ENCODE measurements at places on chromosomes 1 and 21.

DNA sequence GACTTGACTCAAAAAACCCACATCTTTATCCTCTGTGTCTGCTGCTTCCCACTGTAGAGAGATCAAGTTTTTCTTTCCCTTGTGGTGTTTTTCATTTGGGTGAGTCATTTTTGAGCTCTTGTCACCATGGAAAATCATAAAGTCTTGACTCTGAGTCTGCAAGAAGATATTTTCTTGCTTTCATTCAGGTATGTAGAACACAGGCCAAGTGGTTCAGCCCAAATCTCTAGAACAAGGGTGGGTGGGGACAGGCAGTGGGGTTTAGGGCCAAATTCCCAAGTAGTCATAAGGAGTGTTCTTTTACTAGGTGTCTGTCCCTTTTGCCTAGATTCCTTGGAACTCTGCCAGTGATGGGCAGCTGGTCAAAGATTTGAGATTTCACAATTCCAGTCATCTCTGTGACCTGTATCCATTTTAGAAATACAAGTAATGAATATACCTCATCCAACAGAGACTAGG lies 21.5 kb upstream of the ARHGAP29 start:
- DNase-seq: peak; percentile 78

- no peak for DNase-seq
Measured at GRCh38 chr1:188367661-188368060, 1538.9 kb downstream of the PLA2G4A start.

GRCh38 chr1:245788269-245788668 lies 633.5 kb downstream of the KIF26B start:
- peak; percentile 92 for DNase-seq

DNA sequence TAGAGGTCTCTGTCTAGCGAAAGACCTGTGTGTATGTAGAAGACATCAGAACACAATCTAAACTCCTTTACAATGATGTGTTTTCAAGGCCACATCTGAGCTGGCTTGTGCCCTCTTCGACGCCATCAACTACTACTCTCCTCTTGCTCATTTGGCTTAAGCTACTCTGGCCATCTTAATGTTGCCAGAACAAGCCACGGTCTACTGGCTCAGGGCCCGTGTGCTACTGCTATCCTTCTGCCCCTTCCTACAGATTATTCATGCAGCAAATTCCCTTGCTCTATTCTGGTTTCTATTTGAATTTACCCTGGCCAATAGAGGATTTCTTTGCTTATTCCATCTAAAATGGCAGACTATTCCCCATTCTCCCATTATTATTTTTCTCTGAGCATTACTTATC lies 121.7 kb downstream of the ZZZ3 start:
- DNase-seq: no peak

DNA sequence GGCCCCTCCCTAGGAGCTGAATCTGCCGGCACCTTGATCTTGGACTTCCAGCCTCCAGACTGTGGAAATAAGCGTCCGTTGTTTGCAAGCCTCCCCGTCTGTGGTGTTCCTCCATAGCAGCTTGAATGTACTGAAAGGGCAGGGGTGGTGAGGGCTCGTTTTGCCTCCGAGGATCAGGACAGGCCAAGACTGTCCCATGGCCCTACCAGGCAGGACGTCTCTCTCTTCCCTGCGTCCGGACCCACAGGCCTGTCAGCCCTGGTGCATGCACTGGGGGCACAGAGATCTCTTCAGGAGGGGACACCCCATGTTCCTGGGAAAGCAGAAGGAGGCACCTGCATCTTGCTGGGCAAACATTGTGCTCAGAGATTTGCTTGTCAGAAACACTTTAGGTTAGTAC lies 156.3 kb upstream of the C1orf174 start:
- no peak for DNase-seq

DNA sequence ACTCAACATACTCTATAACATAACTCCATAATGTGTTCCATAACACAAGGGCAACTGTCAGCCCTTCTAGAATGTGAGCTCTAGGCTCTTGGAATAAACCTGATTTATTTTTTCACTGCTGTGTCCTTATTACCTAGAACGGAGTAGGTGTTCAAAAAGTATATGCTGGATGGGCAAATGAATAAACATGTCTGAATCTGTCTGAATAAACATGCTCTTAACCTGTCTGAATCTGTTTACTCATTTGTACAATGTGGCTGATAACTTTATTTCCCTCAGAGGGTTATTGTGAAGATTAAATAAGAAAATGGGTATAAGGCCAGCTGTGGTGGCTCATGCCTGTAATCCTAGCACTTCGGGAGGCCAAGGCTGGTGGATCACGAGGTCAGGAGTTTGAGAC lies 42.3 kb downstream of the AZIN2 start:
- no peak for DNase-seq

DNA sequence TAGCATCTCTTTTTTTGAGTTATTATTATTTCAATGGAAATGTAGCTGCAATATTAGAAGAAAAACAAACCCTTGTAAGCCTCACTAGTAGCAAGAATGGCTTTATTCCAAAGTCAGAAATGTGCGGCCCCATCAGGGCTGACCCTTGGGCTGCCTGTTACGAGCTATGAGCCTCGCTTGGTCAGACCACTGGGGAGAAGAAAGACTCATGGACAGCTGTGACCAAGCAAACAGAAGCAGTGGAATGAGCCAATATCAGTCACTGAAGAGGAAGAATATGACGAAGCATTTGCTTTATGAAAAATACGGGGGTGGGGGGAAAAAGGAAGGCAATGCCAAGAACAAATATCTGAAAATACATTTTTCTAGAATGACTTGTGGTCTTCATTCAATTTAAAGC lies 504.5 kb downstream of the LMO4 start:
- DNase-seq: no peak

DNA sequence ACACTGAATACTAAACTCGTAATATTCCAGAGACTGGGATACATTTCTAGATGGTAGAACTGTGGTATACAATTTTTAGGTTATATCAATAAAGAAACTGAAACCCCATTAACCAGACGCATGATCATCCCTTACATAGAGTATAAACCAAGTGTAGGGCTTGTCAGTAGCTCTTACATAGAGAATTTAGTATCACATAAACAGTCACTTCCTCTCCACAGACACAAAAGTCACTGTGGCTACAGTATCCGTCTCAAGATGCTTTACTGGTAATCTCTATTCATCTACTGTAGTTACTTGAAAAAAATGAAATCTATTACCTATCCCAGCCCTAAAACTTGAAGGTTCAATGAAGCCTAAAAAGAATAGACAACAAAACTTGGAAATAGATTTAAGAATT lies 252.3 kb upstream of the TMPRSS15 start:
- no peak for DNase-seq

GRCh38 chr21:44319407-44320065 lies 19.7 kb downstream of the CFAP410 start:
- no peak for DNase-seq

- DNase-seq: no peak
Measured at GRCh38 chr1:23667411-23667810, 24.2 kb upstream of the RPL11 start.

- DNase-seq: no peak
Measured at GRCh38 chr1:185317886-185318310, 855 bp upstream of the IVNS1ABP start.

GRCh38 chr1:43645461-43645860 lies 4.5 kb upstream of the KDM4A start:
- DNase-seq: no peak

DNA sequence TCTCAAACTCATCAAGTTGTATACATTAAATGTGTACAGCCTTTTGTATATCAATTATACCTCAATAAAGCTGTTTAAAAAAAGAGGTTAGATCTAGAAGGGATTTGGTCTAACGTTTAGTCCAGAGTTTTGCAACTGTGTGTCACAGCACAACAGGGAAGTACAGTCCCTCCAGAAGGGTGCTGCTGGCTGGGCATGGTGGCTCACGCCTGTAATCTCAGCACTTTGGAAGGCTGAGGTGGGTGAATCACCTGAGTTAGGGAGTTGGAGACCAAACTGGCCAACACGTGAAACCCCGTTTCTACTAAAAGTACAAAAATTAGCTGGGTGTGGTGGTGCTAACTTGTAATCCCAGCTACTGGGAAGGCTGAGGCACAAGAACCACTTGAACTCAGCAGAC lies 78.3 kb upstream of the HAO2 start:
- DNase-seq: no peak

GRCh38 chr1:180264595-180264994 lies 34.5 kb downstream of the LHX4 start:
- DNase-seq: no peak

- no peak for DNase-seq
Measured at GRCh38 chr1:192832492-192832891, 23.7 kb downstream of the RGS2 start.

DNA sequence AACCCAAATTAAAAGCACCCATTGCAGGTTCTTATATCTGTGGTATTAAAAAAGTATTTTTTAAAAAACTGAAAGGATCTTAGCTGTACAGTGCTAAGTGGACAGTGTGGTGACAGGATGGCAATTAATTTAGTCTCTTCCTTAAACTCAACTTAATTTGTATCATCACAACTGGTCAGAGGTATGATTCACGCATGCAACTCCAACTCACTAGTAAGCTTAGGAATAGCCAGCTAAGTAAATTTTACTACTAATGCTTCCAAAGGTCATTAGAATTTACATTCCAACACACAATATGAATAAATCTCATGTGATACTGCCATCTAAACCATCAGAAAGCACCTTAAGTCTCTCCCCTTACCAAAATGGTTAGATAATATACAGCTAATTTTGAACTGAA lies 35.4 kb downstream of the ENAH start:
- no peak for DNase-seq

GRCh38 chr1:161933592-161934588 lies 89.8 kb downstream of the OLFML2B start:
- DNase-seq: no peak

GRCh38 chr1:28341591-28341990 lies 12.8 kb downstream of the MED18 start:
- DNase-seq: no peak

DNA sequence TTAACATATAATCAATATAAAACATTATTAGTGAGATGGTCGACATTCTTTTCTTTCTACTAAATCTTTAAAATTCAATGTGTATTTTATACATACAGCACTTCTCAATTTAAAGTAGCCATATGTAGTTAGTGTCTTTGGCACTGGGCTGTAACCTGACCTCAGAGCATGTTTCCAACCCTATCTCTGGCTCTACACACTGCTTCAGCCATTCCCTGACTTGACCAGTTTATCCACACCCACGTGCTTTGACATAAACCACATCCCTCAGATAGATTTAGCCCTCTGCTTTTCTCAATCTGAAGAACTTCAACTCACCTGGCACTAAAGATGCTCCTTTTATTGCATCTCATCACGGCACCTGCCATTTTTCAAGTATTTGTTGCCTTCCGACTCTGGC lies 58.3 kb downstream of the RGS2 start:
- DNase-seq: no peak

DNA sequence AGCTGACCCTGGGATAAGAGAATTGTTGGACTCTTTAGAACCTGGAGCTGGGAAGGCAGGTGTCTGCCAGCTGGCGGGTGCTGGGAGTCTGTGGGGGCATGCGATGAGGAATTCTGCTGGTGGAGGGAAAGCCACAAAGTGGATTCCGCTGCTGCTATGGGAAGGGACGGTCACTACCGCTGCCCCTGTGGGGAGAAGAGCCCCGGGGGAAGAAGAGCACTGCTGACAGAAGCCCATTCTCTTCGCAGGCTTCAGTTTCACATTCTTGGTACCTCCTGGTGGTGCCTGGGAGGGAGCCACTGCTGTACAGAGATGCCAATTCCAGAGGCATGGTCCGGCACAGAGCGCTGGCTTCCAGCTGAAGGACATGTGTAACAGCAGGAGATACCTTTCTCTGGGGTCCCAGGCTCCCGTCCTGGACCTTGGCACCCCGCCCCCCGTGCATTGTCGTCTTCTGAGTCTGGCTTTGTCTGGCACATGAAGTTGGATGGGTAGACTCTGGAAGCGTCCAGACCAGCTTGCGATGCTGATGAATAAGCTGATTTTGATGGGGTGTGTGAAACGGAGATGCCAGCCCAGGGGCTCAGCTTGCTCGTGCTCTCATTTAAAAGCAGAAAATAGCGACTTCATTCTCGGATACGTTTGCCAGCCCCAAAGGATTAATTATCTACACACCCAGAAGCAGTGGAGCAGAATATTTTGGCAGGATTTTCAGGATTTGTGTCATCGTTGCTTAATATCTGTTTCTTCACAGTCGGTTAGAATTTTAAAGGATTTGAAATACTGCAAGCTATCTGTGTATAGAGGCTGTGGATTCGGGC lies 13.2 kb downstream of the PDXK start:
- peak; percentile 88 for DNase-seq

GRCh38 chr1:195738966-195739650 lies 869.1 kb downstream of the KCNT2 start:
- DNase-seq: no peak

GRCh38 chr1:3244025-3244926 lies 175.3 kb downstream of the PRDM16 start:
- DNase-seq: no peak

DNA sequence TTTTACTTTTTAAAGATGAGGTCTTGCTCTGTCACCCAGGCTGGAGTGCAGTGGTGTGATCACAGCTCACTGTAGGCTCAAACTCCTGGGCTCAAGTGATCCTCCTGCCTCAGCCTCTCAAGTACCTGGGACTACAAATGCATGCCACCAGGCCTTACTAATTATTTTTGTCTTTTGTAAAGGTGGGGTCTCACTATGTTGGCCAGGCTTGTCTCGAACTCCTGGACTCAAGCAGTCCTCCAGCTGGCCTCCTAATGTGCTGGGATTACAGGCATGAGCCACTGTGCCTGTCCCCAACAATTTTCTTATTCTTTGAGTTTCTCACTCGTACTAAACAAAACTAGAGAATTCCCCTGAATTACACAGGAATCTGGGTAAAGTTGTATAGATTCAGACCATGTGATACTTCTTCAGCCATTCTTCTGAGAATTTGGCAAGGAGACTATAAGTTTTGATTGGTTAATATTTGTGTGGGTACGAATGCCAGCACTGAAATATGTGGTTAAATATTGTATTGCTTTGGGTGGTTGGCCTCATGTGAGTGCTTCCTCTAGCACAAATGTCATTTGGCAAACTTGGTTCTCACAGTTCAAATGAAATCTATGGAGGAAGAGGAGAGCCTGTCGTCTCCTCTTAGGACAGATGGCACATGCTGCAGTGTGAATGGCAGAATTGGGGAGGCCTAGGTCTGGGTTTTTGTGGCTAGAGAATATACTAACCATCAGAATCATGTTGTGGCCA lies 104.9 kb downstream of the RUNX1 start:
- DNase-seq: no peak

DNA sequence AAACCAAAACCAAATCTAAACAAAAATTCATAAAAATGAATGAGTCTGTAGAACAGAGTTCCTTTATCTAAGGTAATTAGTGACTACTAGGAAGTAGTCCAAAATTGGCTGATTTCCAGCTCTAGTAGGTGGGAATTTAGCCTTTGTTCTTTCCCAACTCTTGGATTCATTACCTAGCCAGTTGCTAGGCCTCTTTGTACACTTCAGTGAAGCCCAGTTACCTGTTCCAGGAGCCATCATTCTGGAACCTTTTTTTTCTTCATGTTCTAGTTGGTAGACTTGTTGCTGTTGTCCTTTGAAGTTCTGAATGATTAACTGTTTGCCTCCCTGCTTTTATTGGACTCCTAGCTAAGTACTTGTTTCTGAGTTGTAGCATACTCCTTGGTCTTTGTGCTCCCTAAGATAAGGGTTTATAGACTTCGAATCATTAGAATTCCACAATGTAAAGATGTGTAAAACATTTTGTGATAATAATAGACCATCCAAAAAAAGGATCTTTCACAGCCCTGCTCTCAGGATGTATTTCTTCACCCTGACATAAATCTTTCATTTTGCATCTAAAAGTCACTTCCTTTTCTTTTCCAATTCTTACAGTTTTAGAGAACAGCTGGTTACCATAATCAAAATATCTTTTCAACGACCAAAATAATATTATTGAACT lies 9.8 kb downstream of the PLA2G4A start:
- no peak for DNase-seq
